Eye (tissue), 1 donor: ENCODE measurements at places on chromosomes 4 and X.

- no peak for DNase-seq
These were observed 170.3 kb upstream of the KIT start for GRCh38 chr4:54487491-54487890.

GRCh38 chrX:106957856-106958255, 37.7 kb downstream of the CLDN2 start:
- no peak for DNase-seq

- DNase-seq: no peak
These were observed 28.9 kb upstream of the DRP2 start for GRCh38 chrX:101190736-101191135.

GRCh38 chr4:138449938-138450337, 207.8 kb upstream of the SLC7A11 start:
- no peak for DNase-seq

- DNase-seq: no peak
These were observed 99.4 kb downstream of the GPR82 start for GRCh38 chrX:41823402-41823801.

DNA sequence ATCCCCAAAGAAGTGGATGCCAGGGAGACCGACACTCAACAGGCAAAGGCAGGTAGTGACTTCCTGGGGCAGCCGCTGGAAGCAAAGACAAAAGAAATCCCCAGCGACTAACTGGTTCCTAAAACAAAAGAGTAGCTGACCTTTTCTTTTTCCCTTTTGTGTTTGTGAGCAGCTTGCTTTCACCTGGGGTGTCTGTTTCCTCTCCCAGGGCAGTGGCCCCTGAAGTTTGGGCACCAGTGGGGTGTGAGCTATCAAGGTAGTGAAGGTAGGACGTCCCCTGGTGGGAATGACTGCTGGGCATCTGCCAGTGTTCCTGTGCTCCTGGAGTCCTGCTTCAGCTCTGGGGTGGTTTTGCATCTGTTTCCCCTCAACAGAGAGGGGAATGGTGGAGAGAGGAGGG, 41.6 kb upstream of the STIM2 start:
- no peak for DNase-seq

DNA sequence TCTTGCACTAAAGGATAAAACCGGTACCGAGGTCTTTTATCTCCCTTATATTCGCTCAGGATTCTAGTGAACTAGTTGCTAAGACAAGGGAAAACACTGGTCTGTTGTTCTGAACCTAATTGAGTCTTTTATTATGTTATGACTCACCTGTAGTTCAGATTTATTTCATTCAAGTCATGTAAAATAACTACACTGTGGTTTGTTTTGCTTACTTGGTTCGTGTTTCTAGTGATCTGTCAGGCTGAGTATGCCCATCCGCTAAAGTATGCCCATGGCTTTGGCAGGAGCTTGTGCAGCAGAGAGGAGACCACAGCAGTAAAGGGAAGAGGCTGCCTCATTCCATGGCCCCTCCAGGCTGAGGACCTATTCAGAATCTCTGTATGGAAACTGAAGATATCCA, 126.1 kb downstream of the AFF1 start:
- DNase-seq: no peak

- DNase-seq: no peak
These were observed 233.8 kb upstream of the UGT8 start for GRCh38 chr4:114364857-114365256.

- no peak for DNase-seq
These were observed 60.3 kb downstream of the USP11 start for GRCh38 chrX:47293106-47293505.

DNA sequence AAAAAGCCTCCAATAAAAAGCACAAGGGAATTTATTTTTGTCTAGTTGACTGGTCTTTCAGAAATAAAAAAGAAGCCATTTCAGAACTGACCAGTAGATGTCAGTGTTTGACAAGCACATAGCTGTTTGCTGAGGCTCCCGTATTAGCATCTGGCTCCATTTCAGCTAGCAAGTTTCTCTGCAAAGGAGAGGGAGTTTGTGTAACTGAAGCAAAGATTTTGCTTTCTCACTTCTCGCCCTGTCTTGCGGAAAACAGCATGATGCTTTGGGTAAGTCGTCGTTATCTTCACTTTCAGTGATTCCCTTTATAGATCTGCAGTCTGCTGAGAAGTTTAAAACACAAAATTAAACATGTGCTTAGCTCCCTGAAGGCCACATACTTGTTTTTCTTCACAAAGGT, 85.5 kb downstream of the CT47B1 start:
- peak; percentile 89 for DNase-seq

DNA sequence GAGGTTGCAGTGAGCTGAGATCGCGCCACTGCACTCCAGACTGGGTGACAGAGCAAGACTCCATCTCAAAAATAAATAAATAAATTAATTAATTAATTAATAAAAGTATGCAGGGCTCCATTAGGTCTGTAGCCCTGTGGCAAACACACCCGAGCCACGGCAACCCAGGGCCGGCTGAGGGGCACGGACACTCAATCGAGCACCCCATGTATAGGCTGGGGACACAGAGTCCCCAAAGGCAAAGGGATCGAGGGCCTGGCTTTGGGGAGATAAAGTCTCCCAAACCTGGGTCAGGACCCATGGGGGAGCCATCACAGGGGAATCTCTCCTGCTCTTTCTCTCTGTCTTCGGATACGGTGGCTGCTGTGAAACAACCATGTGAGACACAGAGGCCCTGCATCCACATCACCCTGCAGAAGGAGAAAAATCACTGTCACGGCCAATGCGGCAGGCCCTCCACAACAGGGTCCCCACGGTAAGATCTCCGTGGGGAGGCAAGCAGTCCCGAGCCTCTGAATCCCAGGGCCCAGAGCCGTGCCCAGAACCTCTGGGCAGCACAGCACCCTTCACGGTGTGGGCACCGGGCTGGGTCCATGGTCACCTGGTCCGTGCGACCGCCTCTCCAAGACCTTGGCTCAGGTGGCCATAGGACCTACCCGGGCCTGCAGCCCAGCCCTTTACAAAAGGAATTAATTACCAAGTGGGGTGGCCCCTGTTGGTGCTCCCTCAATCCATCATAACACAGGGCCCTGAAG, 81.8 kb downstream of the WFS1 start:
- no peak for DNase-seq

GRCh38 chr4:152256996-152257395, 278.9 kb downstream of the FBXW7 start:
- DNase-seq: no peak

GRCh38 chr4:51843309-51844152, 578 bp downstream of the DCUN1D4 start:
- DNase-seq: peak; percentile 79

DNA sequence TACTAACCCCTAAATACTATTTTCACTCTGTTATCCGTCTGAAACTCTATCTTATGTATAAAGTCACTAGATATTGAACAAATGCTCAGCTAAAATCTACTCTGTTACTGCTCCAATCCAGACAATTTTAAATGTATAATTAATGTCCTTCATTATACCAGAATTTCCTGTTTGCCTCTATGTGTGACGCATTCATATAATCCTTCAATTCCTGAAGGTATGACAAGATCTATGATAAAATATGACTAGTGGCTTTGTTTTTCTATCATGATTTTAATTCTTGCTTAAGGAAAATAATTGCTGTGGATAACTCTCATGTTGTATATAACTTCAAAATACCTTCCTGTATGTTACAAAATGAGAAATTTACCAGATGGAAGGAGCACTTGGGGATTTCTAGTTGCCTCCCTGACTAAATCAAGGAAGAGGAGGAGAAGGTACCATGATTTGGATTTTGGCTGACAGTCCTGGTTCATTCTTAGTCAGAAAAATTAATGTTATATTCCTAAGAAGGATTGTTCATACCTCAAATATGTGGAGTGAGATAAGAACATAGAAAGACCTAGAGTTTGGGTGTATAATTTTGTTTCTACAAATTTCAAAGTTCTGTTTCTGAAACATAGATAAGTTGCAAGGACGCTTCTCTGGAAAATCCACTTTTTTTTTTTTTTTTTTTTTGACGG, 4.9 kb downstream of the CXCL6 start:
- no peak for DNase-seq
